ENCODE measurements at places on chromosomes 3 and 15.

DNA sequence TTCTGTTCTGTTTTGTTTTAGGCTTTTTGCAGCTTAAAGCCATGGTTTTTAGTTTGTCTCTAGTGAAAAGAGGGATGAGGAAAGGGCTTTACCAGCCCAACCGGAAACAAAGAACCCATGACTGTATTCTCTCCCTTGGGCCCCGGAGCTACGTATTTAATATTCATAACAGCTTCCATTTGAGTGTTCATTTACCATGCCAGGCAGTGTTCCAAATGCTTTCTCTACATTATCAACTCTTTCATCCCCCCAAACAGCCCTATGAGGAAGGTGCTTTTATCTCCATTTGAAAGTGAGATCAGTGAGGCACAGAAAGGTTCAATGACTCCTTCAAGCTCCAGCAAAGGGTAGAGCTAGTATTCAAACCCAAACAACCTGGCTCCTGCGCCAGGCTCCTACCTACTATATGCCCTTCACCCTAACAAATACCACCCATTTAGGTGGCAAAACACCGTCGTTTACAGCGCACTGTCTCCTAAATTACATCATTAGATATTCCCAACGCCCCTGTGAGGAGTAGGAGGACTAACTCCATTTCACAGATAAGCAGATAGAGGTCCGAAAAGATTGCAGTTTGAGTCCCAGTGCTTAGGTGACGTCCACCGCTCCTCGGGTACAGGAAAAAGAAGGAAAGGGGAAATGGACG lies 27.9 kb downstream of the GTPBP8 start:
- no peak for DNase-seq

GRCh38 chr3:164375995-164376394 lies 702.3 kb downstream of the SI start:
- no peak for DNase-seq

- no peak for DNase-seq
Measured at GRCh38 chr15:70672081-70672480, 91.3 kb downstream of the UACA start.

DNA sequence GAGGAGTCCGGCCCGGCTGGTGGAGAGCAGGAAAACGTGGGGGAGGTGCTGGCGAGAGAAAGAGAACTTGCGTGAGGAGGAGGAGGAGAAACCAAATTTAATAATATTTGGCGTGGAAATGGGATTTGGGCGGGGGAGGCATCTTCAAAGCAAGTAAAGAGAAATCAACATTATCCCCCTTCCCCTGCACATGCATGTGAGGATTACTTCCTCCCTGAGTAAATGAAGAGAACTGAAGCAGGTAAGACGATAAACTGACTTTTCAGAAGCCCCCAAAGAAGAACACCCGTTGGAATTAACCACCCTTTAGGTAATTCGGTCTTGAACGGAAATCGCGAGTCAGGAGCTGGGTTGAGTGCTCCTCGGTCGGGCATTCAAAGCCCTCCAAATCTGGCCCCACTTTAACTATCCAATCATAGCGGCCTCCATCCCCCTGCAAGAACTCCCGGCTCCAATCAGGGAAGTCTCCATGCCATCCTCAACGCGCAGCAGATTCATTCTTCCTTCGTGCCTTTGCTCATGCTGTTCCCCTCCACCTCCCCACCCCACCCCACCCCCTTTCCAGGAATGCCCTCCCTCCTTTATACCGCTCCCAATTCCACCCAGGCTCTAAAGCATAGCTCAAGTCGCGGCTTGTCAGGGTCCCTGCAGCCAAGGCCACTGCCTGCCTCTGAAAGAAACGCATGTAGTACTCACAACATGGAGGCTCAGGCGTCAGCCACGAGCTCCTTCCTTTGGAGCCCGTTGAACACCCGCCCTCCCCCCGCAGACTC lies 545 bp upstream of the RFX7 start:
- DNase-seq = peak; percentile 2

DNA sequence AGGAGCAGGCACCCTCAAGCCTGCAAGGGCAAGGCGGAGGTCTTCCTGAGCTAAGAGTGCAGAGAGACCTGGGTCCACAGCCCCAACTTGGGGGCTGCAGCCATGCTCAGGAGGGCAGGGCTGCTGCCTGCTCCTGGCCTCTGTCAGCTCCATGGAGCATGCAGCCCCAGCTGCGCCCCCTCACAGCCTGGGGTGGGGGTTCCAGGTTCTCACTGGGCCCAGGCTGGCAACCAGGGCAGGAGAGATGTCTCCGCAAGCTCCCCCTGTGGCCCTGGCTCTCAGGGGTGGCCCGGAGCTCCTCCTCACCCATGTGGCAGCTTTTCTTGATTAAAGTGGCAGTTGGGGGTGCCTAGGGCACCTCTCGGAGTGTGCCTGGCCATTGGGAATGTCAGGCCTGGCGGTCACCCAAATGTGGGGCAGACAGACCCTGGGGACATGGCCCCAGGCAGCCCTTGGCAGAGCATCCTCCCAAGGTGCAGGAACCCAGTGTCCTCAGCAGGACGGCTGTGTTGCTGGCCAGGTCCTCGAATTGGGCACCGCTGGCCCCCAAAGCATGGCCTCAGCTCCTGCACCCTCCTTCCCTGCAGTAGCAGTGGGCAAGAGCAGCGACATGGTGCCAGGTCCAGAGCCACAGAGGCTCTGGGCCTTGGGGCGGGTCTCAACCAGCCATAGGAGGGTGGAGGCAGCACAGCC lies 210.1 kb upstream of the MLF1 start:
- DNase-seq = no peak

DNA sequence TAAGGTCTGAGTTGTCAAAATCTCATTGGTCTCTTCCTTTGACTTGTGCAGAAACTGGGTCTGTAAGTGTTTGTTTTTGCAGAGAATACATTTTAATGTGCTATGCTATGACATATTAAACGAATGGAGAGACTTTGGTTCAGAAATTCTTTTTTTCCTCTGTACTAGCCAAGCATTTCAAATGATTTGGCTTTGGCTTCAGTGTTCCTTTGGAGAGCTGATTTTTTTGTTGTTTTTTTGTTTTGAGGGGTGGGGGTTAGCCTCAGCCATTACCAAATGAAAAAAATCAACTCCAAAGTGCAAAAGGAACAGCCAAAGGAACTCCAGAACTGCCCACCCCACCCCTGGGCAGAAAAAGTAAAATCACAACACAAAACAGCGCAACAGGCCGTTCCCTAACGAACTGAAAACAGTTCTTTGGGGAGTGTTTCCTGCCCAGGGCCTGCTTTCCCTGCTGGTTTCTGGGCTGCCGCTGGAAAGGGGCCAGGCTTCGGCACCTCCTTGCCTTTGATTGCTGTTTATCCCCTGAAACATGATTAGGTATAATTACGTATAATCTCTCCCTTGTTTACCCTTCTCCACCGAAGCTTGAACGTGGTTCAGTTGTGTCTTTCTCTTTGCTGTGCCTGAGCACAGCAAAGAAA lies 57.6 kb upstream of the NEO1 start:
- DNase-seq = no peak

GRCh38 chr3:188178293-188178936 lies 24.5 kb downstream of the LPP start:
- DNase-seq = no peak

DNA sequence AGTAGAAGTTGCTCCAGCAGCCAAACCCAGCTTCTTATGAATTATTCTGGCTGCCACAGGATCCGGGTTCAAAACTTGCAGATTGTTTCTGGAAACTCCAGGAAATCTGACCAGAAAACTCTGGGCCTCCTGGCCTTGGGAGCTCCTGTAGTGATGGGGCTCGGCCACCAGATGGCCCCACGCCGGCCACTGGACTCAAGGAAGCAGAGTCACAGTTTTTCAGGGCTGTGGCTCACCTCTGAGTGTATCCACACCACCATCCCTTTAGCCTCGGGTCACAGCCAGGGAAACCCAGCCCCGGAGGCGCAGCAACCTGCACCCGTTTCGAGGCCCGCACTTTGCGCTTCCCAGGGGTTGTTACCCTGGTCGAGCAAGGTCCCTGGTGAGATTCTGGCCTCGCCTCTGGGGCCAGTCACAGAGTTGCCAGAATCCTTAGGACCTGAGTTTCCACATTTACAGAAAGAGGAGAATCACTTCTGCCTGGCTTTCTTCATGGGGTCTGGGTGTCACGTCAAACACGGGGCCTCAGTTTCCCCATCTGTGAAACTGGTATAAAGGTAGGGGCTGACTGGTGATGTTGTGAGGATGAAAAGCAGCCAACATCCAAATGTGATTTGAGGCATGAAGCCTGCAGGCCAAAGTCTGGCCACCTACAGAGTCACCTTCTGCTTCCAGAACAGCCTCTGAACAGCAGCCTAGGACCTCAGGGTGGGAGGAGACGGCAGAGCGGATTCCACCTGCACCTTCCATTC lies 53.5 kb upstream of the LCTL start:
- peak; percentile 20 for DNase-seq

GRCh38 chr15:48965972-48966371 lies 2.3 kb upstream of the SHC4 start:
- no peak for DNase-seq

DNA sequence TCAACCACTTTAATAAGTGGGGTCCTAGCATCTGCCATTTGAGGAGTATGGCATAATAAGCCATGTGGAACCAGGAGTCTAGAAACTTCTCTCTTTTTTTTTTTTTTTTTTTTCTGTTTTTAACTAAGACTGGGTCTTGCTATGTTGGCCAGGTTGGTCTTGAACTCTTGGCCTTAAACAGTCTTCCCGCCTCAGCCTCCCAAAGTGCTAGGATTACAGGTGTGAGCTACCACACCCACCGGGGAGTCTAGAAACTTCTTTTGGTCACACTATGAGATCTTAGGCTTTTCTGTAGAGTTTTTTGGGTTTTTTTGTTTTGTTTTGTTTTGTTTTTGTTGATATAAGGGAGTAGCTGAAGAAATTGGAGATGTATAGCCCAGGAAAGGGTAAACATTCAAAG lies 52.9 kb downstream of the ZBTB38 start:
- no peak for DNase-seq

- no peak for DNase-seq
Measured at GRCh38 chr3:62566022-62566557, 192.7 kb upstream of the FEZF2 start.

GRCh38 chr15:63256433-63257274 lies 20.8 kb upstream of the APH1B start:
- DNase-seq = no peak

GRCh38 chr3:53242642-53243041 lies 13.2 kb downstream of the TKT start:
- DNase-seq = no peak

GRCh38 chr3:109265295-109265694 lies 51.0 kb downstream of the DPPA2 start:
- no peak for DNase-seq

DNA sequence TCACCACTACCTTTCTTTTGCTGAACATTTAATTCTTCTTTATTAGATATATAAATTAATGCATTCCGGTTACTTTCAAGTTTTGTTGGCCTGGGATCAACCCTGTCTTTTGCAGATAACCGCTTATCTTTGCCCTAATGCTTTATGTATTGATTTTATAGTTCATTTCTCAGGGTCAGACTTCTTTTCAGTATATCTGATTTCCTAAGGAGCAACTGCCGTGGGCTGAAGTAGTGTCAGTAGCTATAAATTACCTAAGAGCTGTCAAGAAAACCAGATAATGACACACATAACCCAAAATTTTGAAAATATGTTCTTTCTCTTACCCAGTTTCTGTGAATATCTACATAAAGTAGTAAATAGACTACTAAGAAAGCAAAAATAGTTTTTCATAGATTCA lies 38.0 kb downstream of the COL6A5 start:
- no peak for DNase-seq

- DNase-seq = no peak
Measured at GRCh38 chr3:40877631-40878463, 321.5 kb upstream of the CTNNB1 start.

DNA sequence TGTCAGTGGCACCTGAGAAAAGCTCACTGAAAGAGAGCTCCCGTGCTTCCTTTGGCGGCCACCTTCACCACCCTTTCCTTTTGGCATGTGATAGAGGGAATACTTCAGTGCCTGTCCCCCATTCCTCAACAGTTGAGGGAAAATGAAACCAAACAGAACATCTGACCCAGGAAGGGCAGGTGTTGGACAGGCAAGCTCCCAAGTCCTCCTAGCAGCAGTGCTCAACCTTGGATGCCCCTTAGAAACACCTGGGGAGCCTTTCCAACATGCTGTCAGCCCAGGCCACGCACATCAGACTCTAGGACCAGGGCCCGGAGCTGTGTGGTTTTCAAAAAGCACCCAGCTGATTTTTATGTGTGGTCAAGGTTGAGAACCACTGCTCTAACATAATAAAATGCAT lies 22.4 kb downstream of the LDHAL6B start:
- DNase-seq = no peak

GRCh38 chr15:85477730-85478129 lies 97.3 kb downstream of the AKAP13 start:
- no peak for DNase-seq

DNA sequence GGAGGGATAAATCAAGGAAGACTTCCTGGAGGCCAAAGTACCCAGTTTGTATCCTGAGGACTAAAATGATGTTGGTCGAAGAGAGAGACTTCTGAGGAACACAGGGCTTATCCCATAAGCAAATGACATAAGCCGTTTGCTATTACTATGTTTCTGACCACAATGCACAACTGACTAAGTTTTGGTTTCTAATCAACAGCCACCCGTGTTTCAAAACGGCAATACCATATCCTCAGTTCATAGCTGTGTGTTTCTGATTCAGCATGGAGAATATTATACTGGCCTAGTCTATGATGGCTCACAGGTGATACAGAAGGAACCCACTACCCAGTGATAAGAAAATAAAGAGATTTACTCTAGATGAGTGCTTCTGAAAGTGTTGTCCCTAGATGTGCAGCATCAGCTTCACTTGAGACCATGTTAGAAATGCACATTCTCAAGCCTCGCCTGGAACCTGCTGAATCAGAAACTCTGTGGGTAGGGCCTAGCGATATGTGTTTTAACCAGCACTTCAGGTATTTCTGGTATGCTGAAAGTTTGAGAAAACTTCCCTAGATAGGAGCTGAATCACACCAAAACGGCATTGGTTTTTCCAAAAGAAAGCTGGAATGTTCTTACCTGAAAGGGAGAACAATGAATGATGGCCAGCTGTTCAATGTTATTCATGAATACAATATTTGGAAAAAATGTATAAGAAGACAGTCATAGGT lies 639.7 kb upstream of the NR2F2 start:
- no peak for DNase-seq

- DNase-seq = no peak
Measured at GRCh38 chr3:141280690-141281089, 49.1 kb downstream of the PXYLP1 start.

- peak; percentile 80 for DNase-seq
Measured at GRCh38 chr15:94230883-94231722, at the start of gene MCTP2. MCTP2 (plus strand) TSS chr15:94231561; CDS start chr15:94298266, 66,705 bp downstream.

- peak; percentile 88 for DNase-seq
Measured at GRCh38 chr15:64883997-64884511, 27.6 kb upstream of the ANKDD1A start.
